Activated naive CD8-positive, alpha-beta T cell treated with anti-CD3 and anti-CD28 coated beads for 36 hours (primary cell): ENCODE measurements at places on chromosomes 6 and 20.

DNA sequence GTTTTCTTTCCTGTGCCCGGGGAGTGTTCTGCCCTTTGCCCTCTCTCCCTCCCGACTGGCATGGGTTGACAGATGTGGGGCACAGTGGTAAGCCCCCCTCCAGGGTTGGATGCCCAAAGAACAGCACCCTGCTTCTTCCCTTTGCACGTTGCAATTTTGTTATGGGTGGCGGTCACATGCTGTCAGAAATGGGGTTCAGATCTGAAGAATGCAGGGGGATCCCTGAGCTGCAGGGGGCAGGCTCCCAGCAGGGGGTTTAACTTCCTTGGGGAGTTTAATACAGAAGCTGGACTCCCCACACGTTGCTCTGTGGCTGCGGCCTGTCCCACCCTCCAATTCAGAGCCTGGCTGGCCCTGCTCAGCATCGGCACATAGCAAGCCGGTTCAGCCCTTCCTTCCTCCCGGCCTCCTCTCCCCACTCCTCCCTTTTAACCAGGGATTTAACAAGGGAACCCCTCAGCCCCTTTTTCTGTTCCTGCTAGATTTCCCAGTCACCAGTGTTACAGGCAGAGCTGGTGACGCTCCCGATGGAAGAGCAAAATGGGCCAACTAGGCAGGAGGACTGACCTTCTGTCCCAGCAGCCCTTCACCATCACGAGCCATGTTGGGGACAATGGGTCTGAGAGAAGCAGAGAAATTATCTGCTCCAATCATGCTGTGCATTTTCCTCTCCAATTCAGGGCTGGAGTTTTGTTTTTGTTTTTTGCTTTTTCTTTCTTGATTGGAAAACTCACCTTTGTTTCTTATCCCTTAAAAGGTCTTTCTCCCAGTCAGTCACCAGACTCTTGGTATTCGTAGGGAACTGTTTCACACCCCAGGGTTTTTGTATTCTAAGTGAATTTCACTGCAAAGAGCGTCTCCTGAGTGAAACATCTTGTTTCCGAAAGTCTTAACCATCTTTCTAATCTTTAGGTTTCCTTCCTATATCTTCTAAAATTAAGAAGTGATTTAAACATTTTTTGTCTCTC is 6.8 kb downstream of the FOXF2 start:
- DNase-seq: no peak

GRCh38 chr6:84411060-84411629 is 183.7 kb upstream of the CEP162 start:
- no peak for DNase-seq

GRCh38 chr6:24357336-24358218 is at the start of gene DCDC2:
Gene DCDC2 (minus strand): TSS chr6:24358059. CDS start chr6:24357750, 309 bp downstream.
- DNase-seq: peak; percentile 38

DNA sequence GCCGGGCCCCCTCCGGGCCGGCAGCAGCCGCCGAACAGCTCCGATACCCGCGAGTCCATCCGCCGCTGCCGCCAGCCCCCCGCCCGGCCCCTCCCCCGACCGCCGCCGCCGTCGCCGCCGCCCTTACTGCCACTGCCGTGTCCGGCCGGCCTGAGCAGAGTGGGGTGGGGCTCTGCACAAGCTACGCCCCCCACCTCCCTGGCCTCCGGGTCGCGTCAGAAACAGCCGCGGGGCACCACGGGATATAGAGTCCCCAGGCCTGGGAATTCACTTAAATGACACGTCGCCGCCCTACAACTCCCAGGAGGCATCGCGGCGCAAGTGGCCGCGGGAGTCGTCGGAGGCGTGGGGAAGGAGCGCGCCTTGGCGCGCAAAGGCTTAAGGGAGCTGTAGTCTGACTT is at the start of gene GTPBP2:
TSS of gene GTPBP2 (minus strand) at position 161 of the 401 bp plus-strand sequence. CDS start at position 59, 102 bp downstream.
- peak; percentile 97 for DNase-seq
